ENCODE measurements at places on chromosomes 4 and X. TPM values are rescaled to one million over a fixed set of nuclear protein-coding genes. Genes with fewer than 3 reads are reported as not detected.

Gene MFAP3L
- 5.5 TPM for total RNA-seq

Gene THAP9
- total RNA-seq: 2.5 TPM

Gene PFKFB1
- 0.31 TPM for total RNA-seq

Gene TBX22
- total RNA-seq: not detected

Gene H2BW2
- not detected for total RNA-seq

Gene ADH1C
- 373 TPM for total RNA-seq

Gene RPS6KA3
- total RNA-seq: 88.6 TPM

Gene TKTL2
- total RNA-seq: not detected

Gene NSUN7
- 9.9 TPM for total RNA-seq

Gene DAPP1
- total RNA-seq: 3.4 TPM

Gene CT45A5
- total RNA-seq: not detected

Gene MAGEA4
- not detected for total RNA-seq

Gene ASMT
- total RNA-seq: not detected

Gene OPRPN
- not detected for total RNA-seq

Gene TAF7L
- total RNA-seq: not detected

Gene KLHL4
- total RNA-seq: 0.34 TPM

Gene CYBB
- 23.5 TPM for total RNA-seq

Gene CHRNA9
- total RNA-seq: not detected

Gene TSPAN6
- 93.9 TPM for total RNA-seq

Gene PLXNB3
- 5.4 TPM for total RNA-seq

Gene NPY1R
- 6.6 TPM for total RNA-seq

Gene UGT8
- 50.9 TPM for total RNA-seq

Gene SLC10A6
- 0.43 TPM for total RNA-seq

Gene HEPH
- total RNA-seq: 301 TPM

Gene FAM47E
- total RNA-seq: 6.1 TPM

Gene ARMCX4
- total RNA-seq: 10.1 TPM

Gene CSN2
- total RNA-seq: not detected

Gene MAGED4
- 1.1 TPM for total RNA-seq

Gene DOK7
- total RNA-seq: 0.24 TPM

Gene SPP1
- total RNA-seq: 3.7 TPM

Gene IBSP
- not detected for total RNA-seq

Gene ELOVL6
- 35.4 TPM for total RNA-seq

Gene EDA2R
- total RNA-seq: 1.7 TPM

Gene CYTL1
- total RNA-seq: 0.52 TPM

Gene GAGE2A
- not detected for total RNA-seq

Gene GPR34
- 2.2 TPM for total RNA-seq

Gene F8A3
- 10.7 TPM for total RNA-seq

Gene MAGIX
- total RNA-seq: 15.7 TPM

Gene GAB3
- total RNA-seq: 1.2 TPM

Gene POU4F2
- not detected for total RNA-seq

Gene TEX13B
- total RNA-seq: not detected

Gene VGLL1
- total RNA-seq: not detected

Gene CXorf49
- total RNA-seq: not detected

Gene PACRGL
- total RNA-seq: 18.2 TPM

Gene SPANXC
- total RNA-seq: not detected

Gene PROM1
- 84.1 TPM for total RNA-seq

Gene DCAF12L1
- not detected for total RNA-seq

Gene TMSB15A
- total RNA-seq: 0.42 TPM

Gene LARP7
- total RNA-seq: 36.8 TPM

Gene IL2
- not detected for total RNA-seq

Gene ARX
- total RNA-seq: 1.1 TPM

Gene MAGEA11
- total RNA-seq: not detected

Data from left colon (tissue), 2 donors.